Stimulated activated CD4-positive, alpha-beta T cell treated with anti-CD3 and anti-CD28 coated beads, Interleukin-1b, Interleukin-23, amount 100 ng/mL, for 1 hour (primary cell): ENCODE measurements at places on chromosomes 7 and 10.
A peak's percentile ranks its signal among the peaks of the same experiment; 100 is the strongest.

GRCh38 chr7:132428247-132428919, 147.9 kb downstream of the PLXNA4 start:
- no peak for DNase-seq

DNA sequence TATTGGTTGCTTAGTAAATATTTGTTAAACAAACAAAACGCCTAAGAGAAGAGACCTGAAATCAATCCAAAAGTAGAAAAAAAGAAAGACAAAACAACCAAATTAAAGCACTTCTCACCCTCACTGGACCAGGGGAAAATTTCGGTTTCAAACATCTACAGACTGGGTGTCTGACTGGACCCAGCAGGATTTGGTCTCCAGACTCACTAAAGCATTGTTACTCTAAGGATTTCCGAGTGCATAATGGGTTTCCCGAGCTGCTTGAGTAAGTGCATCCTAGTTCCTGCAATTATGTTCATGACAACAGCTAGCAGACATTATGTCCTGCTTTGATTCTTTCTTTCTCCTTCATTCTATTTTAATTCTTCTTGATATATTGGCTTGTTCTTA, 51.8 kb upstream of the FAM3C start:
- DNase-seq: no peak

DNA sequence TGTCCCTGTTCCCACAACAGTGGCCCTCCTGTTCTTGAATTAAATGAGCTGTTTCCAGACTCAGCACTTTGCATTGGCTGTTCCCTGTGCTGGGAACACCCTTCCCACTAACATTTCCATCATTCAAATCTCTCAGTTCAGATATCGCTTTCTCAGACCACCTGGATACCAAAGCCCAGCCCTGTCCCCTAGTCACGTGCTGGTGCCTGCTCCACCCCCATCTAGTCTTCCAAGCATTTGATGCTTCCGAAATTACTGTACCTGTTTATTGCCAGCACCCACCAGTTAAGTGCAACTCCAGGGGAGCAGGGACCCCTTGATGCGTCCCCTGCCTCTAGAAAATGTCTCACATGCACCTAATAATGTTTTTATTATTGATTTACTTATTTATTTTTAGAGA, 3.0 kb upstream of the SLC29A4 start:
- no peak for DNase-seq

DNA sequence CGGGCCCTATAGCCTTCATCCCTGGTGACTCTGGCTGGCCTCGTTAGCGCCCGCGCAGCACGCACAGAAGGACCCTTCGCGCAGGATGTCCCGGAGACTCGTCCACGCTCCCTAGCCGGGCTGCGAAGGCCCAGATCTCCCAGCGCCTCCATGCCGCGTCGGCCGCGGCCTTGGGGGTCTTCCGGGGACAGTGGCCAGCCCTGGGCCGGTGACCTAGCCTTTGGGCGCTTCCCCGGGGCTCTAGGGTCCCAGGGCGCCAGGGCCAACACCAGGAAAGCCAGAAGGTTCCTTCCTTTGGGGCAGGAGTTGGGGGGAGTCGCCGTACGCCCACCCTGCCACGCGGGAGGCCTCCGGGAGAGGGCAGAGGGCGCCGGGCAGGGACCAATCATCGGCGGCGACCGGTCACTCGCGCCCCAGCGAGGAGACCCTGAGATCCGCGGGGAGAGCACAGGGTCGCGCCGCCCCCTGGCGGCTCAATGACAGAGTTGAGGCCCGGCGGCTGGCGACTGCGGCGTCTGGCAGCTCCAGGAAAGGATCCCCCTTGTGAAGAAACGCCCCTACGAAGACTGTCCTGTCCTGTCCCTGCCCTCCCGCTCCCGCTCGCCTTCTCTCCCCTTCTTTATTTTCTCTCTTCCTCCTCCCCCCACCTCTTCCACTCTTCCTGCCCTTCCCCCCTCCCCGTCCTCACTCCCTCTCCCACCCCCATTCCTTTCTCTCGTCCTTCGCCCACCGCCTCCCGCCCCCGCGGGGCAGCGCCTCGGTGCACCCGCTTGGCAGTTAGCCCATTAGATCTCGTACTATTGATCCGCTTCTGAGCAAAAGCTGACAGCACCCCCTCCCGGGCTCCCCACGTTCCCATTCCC, 62.3 kb upstream of the LBX1 start:
- peak; percentile 16 for DNase-seq

GRCh38 chr10:11828682-11829284, 5.6 kb downstream of the PROSER2 start:
- DNase-seq: no peak

DNA sequence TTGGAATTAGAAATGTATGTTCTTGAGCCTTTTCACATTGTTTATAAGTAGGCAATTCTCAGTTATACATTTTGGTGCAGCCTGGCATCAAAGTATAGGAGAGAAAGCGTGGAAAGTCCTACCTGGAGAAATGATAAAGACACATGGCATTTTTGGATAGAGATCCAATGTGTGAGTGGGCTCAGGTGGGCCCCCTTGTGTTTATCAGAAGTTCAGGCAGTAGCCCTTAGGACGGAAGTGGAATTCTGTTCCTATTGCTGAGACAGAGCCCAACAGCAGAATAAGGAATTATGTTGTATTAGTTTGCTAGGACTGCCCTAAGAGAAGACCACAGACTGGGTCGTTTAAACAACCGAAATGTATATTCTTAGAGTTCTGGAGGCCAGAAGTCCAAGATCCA, 85.2 kb upstream of the AMPH start:
- DNase-seq: no peak
